ENCODE measurements at places on chromosomes 13 and 19.

- DNase-seq = no peak
Observed at GRCh38 chr19:29690842-29691241, 24.2 kb downstream of the C19orf12 start.

DNA sequence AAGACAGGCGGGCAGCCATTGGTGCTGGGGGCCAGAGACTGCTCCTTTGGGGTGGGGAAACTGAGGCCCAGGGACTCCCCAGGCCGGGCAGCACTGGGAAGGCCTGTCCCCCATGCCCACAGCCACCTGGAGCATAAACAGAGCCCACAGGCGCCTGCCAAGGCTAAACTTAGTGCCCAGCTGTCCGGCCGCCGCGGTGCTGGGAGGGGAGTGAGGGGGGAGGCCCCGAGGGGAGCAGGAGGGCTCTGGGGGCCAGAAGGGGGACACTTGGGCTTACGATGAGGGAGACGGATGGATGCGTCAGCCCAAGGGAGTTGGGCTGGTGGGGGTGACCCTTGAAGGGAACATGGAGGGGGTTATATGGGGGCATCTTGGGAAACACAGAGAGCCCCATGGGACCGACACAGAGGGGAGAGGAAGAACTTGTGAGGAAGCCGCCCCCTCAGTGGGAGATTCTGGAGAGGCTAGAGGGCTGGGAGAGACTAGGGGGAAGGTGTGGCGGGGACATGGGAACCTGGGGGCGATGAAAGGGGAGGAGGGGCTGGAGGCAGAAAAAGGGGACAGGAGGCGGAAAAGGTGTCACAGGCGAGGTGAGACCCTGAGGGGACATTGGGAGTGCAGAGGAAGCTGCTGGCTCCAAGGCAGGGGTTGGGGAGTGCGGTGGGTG, 2.2 kb downstream of the CERS1 start:
- no peak for DNase-seq

- DNase-seq = no peak
Observed at GRCh38 chr13:73337532-73337931, 278.7 kb downstream of the KLF5 start.

GRCh38 chr13:73058736-73059459, at the start of gene KLF5:
Gene KLF5 (plus strand): TSS chr13:73059005. CDS start chr13:73059328, 323 bp downstream.
- DNase-seq = peak; percentile 82

DNA sequence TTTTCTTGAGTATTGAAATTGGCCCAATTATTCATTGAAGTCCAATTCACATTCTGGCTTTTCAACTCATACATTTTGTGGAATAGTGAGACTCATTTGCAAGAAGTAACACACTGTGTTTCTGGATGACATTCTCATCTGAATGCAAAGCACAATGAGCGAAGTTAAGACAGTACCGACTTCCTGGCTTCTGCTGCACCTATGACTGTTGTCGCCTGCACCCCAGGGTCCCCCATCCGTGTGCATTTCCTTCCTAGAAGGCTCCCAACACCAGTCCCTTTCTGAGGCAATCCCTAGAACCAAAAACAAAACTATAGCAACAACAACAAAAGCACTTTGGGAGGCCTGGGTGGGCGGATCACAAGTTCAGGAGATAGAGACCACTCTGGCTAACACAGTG, 183.3 kb downstream of the SHISA2 start:
- DNase-seq = no peak

DNA sequence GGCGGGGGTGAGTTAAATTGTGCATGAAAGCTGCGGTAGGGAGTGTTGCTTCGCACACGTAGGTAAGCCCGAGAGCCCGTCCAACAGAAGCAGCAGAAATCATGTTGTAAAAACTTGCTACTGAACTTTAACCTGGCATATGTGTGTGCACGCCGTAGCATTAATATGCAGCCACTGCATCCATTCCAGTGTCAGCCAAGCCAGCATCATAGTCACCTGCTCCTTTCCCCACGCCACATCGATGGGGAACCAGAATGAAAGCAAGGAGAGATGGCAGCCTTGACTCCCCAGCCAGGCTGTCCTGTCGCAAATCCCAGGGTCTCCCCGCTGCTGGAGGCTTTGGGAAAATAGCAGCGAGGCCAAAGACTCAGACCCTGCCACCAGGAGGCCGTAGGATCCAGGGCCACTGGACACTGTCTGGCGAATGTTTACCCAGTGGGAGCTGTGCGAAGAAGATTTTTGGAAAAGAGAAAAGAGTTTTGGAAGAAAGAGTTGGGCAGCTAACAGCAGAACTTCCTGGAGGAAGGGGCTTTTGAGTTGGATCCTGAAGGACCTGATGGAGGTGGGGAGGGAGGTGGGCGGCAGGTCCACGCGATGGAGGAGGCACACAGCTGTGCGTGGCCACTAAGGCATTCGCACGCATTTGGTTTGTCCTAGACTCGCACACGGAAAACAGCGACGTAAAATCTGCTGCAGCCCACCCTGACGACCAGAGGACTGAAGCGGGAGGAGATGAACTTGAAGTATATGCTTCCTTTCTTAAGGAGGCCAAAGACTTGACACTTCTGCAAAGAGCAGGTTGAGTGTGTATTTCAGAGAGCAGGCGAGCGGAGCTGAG, 48.7 kb upstream of the RANBP3 start:
- no peak for DNase-seq

DNA sequence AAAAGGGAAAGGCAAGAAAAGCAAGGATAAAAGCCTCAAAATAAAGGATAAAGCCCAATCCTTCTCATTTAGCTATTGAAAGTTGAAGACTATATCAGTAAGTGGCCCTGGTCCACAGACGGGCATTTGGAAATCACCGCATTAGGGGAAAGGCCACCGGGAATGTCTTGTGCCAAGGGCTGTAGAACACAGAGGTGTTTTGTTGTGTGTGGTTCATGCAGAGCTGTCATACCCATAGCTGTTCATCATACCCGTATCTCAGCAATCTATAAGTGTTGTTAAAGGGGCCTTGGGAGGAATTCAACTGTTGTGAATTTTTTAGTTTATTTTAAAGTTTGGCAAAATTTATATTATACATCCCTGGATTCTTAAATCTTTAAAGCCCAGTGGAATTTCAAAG, 33.0 kb downstream of the DLEU7 start:
- DNase-seq = no peak

DNA sequence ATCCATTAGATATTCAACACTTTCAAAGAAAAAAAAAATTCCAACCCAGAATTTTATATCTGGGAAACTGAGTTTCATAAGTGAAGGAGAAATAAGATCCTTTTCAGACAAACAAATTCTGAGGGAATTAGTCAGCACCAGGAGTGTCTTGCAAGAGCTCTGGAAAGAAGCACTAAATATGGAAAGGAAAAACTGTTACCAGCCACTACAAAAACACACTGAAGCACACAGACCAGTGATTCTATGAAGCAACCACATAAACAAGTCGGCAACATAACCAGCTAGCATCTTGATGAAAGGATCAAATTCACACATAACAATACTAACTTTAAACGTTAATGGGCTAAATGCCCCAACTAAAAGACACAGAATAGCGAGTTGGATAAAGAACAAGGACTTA, 368.4 kb upstream of the MIR17HG start:
- no peak for DNase-seq

DNA sequence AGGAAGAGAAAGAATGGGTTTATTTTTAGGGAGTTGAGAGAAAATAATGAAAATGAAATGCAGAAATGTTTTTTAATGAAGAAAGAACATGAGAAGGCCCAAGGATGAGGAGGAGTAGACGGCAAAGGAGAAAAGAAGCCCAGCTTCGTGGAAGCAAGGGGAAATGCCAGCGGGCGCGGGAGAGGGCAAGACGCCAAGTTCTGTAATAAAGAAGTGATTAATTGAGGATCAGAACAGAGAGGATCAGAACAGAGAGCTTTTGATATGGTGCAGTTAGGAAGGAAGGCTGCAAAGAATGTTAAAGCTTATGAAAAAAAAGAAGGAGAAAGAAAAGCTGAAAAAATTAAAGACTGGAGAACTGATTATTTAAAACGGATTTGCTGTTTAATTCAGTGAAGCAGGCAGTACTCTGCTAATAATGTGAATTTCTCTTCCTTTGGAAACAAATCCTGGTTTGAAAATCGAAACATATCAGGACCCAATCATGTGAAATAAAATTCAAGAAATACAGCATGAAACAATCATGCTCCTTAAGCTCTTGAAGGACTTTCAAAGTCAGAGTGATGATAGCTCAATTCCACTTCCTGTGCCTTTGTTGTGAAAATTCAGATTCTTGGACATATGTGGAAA, 99.3 kb upstream of the SOX1 start:
- no peak for DNase-seq

GRCh38 chr19:4582980-4583842, 23.7 kb upstream of the SEMA6B start:
- DNase-seq = no peak

DNA sequence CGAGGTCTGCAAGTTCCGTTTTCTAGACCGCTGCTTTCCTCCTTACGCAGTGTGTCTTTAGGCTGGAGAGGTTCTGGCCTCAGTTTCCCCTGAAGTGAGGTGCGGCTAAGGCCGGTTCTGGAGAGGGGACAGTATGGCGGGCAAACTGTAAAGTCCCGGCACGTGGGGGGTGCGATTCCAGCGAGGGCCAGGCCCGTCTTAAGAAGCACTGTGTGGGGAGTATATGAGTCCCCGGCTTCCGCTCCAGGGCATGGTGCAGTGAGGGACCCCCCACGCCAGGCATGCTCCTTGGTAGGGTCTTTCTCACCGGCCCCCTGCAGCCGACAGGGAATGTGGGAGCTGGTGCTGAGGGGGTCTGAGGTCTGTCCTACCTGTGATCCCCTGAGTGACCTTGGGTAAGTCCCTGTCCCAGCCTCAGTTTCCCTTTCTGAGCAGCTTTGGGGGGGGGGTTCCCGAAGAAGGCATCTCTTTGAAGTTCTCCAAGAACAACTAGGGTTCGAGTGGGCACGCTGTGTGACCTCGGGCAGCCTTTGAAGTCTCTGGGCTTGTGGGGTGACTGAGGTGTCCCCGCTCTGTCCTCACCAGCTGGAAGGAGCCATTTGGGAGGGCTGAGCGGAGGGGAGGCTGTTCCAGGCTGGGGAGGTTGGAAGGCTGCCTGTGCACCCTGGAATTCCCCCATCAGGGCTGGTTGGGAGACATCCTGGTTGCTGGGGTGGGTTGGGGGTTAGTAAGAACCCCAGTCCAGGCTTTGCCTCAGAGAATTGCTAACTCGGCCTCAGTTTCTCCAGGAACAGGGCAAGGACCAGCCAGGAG, 1.5 kb downstream of the NFIC start:
- DNase-seq = no peak

DNA sequence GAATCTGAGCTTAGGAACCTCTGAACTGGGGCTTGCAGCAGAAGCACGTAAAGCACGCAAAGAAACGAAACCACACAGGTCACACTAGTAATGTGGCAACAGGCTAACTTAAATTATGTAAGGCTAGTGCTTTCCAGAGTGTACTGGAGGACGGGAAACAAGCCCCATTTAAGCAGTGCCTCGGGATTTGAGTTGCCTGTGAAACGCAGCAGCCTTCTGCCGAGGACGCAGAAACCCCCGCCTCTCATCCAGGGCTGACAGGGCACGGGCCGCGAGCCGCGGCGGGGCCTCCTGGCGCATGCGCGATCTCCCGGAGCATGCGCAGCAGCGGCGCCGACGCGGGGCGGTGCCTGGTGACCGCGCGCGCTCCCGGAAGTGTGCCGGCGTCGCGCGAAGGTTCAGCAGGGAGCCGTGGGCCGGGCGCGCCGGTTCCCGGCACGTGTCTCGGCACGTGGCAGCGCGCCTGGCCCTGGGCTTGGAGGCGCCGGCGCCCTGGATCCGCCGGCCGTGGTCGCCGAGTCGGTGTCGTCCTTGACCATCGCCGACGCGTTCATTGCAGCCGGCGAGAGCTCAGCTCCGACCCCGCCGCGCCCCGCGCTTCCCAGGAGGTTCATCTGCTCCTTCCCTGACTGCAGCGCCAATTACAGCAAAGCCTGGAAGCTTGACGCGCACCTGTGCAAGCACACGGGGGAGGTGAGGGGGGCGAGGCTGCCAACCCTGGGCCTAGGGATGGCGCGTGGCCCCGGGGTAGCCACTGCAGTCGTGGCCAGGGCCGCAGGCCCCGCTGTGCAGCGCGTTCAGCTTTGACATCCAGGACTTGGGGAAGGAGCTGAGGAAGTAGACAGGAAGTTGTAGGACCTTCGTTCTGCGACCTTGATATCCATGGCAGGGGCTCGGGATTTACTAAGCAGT, at the start of gene GTF3A:
TSS of gene GTF3A (plus strand) at position 374 of the 912 bp plus-strand sequence.
- DNase-seq = peak; percentile 74

GRCh38 chr19:7534531-7535046, 928 bp upstream of the PNPLA6 start:
- DNase-seq = no peak

GRCh38 chr19:7833225-7834099, 3.4 kb downstream of the EVI5L start:
- DNase-seq = no peak

DNA sequence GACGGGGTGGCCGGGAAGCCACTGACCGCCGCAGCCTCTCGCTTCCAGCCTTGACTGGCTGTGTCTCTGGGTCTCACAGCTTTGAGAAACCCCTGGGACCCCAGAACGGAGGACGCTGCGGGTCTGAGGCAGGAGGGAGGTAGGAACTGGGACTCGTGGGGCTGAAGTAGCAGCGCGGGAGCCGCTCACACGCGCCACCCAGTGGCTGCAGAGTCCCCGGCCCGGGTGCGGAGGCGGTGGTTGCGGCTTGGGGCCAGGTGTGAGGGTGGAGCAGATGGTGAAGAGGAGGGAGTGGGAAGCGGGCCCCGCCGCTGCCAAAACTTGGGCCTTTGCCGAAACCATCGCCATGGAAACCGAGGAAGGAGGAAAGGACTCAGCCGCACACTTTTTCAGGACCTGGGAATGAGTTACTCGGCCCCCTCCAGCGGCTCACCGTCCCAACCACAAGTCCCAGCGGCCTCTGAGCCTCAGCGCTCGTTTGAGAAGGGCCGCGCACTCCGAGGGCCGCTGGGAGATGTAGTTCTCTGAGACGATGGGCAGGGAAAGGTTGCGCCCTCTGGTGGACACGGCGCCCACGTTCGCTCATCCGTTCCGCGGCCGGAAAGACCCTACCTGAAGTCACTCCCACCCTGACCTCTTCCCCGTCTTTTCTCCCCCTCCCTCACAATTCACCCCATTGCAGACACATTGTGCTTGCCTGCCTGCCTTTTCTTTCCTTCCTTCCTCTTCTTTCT, 2.2 kb upstream of the SLC17A7 start:
- DNase-seq = peak; percentile 84

GRCh38 chr19:19579533-19580361, 38.7 kb downstream of the PBX4 start:
- no peak for DNase-seq

- DNase-seq = no peak
Observed at GRCh38 chr13:109533350-109533749, 253.0 kb downstream of the IRS2 start.

GRCh38 chr13:74675972-74676371, 541.8 kb upstream of the KLF12 start:
- DNase-seq = no peak

- DNase-seq = no peak
Observed at GRCh38 chr19:46691104-46691503, 25.8 kb downstream of the PRKD2 start.

- DNase-seq = no peak
Observed at GRCh38 chr13:101018720-101019119, 344.1 kb upstream of the TMTC4 start.
